ENCODE measurements at places on chromosomes 12 and 14. TPM values are rescaled to one million over a fixed set of nuclear protein-coding genes. Genes with fewer than 3 reads are reported as not detected.

The PLEKHG7 gene
- total RNA-seq, result 0.08 TPM

The PRPF40B gene
- 21.2 TPM for total RNA-seq

The BICDL1 gene
- total RNA-seq, result not detected

The AKAP3 gene
- 2.3 TPM for total RNA-seq

The USP44 gene
- total RNA-seq, result 0.20 TPM

The POTEG gene
- total RNA-seq, result not detected

The FOXA1 gene
- not detected for total RNA-seq

DNA sequence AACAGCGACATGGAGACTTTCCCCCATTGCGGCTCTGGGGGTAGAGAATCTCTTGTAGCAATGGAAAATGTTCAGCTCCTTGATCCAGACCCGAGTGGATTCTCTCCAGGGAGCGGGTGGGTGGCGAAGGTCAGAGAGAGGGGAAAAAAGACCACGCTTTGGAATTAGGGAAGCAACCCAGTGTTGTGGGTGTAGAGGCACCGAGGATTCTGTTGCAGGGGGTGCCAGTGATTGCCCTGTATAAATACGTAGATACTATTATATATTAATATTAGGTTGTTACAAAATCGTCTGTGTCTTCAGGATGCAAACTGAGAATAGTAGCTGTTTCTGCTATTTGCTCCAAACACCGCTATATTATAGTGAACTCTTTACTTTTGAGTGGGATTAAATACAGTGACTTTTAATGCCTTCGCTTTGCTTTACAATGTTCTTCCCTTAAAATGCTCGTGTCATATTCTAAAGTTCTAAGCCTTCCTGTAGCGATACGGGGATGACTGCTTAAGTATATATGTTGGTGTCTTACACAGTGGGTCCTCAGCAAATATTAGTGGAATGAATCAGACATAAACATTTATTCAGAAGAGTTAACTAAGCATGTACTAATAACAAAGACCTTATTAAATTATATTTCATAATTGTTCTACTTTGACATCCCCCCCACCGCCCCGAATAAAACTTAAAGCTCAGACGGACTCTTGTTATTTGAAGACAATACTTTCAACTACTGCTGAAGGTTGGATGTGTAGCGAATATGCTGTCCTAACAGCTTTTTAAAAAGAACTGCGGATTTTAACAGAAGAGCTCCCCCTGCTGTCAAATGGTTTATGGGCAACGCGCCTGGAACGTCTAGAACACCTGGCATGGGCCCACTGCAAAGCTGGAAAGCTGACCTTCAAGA lies 136.4 kb upstream of the KRAS start:
- DNase-seq, result peak; percentile 84
- peak overlapping the region; percentile 83 for H3K4me3 ChIP-seq
- peaks cover 6% of the 10 kb centered on the region for H3K4me1 ChIP-seq
- H3K36me3 ChIP-seq, result no peaks in the 10 kb centered on the region
- H3K27me3 ChIP-seq, result no peaks in the 10 kb centered on the region

GRCh38 chr12:5345534-5345933 lies 86.4 kb upstream of the NTF3 start:
- H3K27ac ChIP-seq, result no peak overlapping the region
- H3K27me3 ChIP-seq, result no peaks in the 10 kb centered on the region
- no peak for DNase-seq
- H3K36me3 ChIP-seq, result no peaks in the 10 kb centered on the region

DNA sequence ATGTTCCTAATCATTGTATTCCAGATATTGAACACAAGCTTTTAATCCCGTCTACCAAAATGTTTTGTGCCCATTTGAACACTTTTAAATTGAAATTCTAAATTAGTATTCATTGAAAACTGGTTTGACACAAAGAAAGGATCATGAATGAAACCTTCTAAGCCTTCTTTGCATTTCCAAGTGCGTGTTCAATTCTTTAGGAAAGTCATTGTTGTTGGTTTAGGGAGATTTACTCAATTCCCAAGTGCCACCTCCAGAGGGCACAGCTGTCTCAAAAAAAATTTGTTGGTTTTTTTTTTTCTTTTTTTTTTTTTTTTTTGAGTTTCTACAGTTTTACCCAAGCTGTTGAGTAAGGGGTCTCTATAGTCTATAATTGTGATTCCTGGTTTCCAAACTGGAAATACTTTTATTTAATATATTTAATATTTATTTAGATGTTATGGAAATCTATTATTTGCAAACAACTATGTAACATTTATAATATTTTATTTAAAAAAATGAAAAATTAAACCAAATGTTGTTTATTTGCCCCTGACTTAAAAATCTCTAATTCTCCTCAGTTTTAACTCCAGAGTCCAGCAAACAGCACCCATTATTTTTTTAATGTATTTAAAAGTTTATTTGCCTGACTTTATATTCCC lies 79.9 kb downstream of the NEDD1 start:
- H3K36me3 ChIP-seq, result no peaks in the 10 kb centered on the region
- H3K4me3 ChIP-seq, result no peak overlapping the region
- DNase-seq, result no peak
- peaks cover 9% of the 10 kb centered on the region for H3K4me1 ChIP-seq
- H3K27ac ChIP-seq, result no peak overlapping the region

DNA sequence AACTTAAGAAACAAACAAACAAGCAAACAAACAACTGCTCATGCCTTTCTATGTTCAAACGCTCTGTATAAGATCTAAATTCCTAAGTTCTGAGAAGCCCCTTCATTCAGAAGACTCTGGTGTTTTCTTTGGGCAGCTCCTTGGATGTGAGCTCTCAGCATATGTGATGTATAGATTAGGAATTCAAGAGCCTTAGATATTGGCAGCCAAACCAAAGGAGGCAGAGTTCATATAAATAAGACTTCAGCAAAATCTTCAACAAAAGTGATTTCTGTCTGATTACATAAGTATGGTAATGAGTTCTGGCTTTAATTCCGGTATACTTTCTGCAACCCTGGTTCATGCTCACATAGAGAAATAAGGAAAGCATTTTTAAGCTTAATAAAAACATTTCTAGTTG lies 145.6 kb downstream of the DYRK2 start:
- no peaks in the 10 kb centered on the region for H3K27me3 ChIP-seq
- no peak overlapping the region for H3K4me3 ChIP-seq
- no peak for DNase-seq
- H3K27ac ChIP-seq, result no peak overlapping the region

DNA sequence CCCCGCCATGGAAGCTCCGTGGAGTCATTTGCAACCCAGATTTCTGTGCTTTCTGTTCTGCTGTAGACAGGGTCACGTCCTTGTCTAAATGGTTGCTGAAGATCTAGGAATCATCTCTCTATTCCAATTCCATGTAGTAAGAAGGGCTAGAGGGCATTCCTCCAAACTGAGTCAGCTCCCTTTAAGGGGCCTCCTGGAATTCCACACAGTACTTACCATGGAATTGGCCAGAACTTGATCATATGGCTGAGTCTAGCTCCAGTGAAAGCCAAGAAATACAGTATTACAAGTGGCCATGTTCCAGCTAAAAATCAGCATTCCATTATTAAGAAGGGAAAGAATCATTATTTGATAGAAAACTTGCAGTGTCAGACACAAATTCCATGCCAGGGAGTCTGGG lies 171.9 kb downstream of the PRKCH start:
- no peak overlapping the region for H3K27ac ChIP-seq
- no peaks in the 10 kb centered on the region for H3K27me3 ChIP-seq
- peaks cover 13% of the 10 kb centered on the region for H3K4me1 ChIP-seq

DNA sequence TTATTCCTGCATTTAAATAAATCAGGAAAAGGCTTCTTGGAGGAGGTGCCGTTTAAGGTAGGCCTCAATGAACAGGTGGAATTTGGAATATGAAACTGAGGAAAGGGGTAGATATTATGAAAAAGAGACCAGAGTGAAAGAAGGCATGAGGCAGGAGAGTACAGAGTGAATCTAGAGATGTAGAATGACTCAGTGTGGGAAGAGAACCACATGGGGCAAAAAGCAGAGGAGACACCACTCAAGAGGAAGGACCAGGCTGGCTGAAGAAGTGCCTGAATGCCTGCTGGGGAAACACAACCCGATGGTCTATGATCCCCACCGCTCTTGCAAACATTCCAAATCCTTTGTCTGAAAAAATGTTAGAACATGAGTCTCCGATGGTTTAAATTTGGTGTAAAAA lies 1134.1 kb downstream of the VRK1 start:
- H3K4me1 ChIP-seq, result no peaks in the 10 kb centered on the region
- no peaks in the 10 kb centered on the region for H3K36me3 ChIP-seq
- no peak for DNase-seq
- H3K27ac ChIP-seq, result no peak overlapping the region
- H3K27me3 ChIP-seq, result no peaks in the 10 kb centered on the region

GRCh38 chr14:53952533-53952932 lies 4.1 kb downstream of the BMP4 start:
- H3K27me3 ChIP-seq, result peaks cover 7% of the 10 kb centered on the region
- no peak for DNase-seq
- peak overlapping the region; percentile 94 for H3K27ac ChIP-seq

- H3K4me1 ChIP-seq, result no peaks in the 10 kb centered on the region
- H3K27me3 ChIP-seq, result no peaks in the 10 kb centered on the region
- H3K27ac ChIP-seq, result no peak overlapping the region
- no peaks in the 10 kb centered on the region for H3K36me3 ChIP-seq
- H3K4me3 ChIP-seq, result no peak overlapping the region
- no peak for DNase-seq
Observed at GRCh38 chr12:96776908-96777307, 130.1 kb upstream of the NEDD1 start.

DNA sequence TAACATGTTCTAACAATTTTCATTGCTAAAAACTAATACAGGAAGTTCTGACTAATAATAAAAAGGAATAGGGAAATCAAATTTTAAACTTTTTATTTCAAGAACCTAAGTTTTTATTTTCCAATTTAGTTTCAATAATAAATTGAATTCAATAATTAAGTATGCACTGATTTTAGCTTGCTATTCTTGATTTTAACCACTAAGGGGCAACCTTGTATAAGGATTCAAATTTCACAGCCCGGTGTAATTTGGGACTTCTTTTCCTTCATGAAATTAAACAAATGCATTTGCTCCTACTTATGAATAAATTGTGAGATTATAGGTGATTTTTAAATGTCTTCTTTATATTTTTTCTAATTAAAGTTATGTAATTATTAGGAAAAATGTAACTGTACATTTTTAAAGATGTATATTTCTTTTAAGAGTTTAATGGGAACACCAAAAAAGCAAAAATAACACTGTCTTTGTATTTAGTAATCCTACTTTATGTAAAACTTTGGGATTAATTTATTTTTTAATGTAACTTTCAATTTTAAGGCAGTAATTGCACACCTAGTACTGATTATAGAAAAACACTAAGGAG lies 241.4 kb upstream of the PDZRN4 start:
- no peaks in the 10 kb centered on the region for H3K27me3 ChIP-seq
- no peak overlapping the region for H3K27ac ChIP-seq

DNA sequence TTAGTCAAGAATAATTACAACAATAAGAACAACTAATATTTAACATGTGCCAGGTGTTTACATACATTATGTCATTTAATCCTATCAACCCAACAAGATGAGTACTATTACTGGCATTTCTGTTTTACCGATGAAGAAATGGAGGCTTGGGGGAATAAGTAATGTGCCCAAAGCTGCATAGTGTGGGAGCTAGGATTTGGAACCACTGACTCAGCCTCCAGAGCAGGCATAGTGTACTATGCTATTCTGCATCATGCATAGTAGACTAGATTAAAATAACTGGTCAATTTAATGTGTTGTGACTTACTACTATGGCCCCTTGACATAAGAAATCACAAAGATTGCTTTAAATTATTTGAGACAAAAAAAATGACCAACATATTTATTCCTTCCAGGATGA lies 9.5 kb downstream of the GPR19 start:
- H3K4me3 ChIP-seq, result no peak overlapping the region
- no peak overlapping the region for H3K27ac ChIP-seq
- no peaks in the 10 kb centered on the region for H3K27me3 ChIP-seq
- DNase-seq, result no peak
- no peaks in the 10 kb centered on the region for H3K36me3 ChIP-seq
- H3K4me1 ChIP-seq, result no peaks in the 10 kb centered on the region

DNA sequence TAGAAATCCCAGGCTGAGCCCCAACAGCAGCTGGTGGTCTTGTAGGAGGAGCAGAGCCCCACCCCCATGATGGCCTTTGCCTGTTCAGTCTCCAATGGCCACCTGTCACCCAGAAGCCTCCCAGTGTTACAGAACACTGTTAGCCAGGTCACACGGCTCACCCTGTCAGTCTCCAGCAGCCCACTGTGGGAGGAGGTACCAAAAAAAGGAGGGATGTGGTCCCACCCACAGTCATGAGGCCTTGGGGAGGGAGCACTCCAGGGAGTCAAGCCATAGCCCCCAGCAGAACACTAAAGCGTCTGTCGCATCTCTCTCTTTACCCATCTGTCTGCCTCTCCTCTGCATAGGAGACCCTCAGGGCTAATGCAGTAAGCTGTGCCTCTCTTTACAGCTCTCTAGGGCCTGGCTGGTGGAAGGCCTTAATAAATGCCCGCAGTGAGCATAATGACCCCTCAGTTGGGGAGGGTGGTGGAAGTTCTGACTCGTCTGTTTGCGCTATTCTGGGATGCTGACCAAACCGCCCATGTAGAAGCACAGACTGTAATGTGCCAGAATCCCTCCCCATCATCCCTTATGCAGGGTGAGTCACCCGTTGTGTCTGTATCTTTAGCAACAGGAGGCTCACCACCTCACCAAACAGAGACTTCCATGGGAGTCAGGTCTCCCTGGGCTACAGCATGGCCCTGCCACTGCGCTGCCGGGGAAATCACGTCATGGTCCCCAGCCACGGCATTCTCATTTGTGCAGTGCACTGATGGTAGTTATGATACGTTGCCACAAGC lies 14.6 kb downstream of the C14orf132 start:
- peaks cover 16% of the 10 kb centered on the region for H3K4me1 ChIP-seq
- H3K27ac ChIP-seq, result no peak overlapping the region
- peak; percentile 82 for DNase-seq
- no peak overlapping the region for H3K4me3 ChIP-seq

All from heart left ventricle (tissue), 16 donors.